ENCODE measurements at places on chromosomes 6 and 20.

- DNase-seq: no peak
Observed at GRCh38 chr20:54167909-54168872, 5.6 kb downstream of the CYP24A1 start.

DNA sequence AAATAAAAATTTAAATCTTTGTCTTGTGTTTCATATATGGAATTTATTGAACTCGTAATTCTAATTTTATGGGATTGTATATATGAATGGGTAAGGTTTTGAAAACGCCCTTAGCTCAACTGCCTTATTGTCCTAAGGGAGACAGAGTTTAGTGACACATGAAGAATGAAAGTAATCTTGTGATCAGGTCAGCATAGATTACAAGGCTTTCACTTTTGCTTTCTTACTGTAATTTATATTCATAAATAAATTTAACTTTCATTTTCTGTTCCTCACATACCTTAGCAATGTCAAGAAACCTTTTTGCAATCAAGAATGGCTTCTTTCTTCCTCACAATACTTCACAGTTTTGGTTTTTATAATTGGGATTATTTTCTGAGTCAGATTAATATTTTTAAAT is 14.4 kb downstream of the KPNA5 start:
- no peak for DNase-seq

GRCh38 chr6:52155791-52156576 is 30.2 kb upstream of the IL17A start:
- no peak for DNase-seq

DNA sequence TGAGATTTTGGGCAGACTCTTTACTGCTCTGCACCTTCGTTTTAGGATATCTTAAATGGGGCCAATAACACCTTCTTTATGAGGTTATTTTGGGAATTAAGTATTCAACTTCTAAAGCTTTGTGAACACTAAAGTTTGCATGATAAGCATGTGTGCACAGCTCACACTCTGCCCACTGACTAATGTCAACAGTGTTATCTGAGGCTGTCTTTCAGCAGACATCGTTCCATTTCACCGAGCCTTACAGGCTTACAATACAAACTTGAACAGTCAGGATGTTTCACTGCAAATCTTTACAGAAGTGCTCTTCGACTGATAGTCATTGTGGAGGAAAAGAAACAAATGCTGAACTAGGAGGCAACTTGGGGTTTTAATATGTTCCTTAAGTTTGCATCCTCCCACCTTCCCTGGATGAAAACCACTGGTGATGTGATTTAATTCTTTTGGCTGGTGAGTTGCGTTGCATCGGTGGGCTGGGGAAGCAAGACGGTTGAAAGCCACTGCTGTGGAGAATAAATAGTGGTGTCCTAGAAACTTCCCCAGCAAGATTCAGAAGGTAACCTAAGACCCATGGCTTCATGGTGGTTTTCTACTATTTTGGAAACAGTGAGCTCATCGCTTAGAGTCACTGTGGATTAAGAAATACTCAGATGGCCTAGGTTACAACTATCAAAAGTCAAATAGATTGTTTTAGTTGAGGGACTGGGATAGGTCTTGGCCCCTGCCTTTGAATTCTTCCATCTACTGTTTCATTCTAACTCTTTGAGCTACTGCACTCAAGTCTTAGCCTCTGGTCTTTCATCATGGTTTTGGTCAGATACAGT is 167.2 kb upstream of the MAP3K7 start:
- DNase-seq: no peak

GRCh38 chr6:90209527-90209926 is 87.1 kb downstream of the BACH2 start:
- DNase-seq: no peak

DNA sequence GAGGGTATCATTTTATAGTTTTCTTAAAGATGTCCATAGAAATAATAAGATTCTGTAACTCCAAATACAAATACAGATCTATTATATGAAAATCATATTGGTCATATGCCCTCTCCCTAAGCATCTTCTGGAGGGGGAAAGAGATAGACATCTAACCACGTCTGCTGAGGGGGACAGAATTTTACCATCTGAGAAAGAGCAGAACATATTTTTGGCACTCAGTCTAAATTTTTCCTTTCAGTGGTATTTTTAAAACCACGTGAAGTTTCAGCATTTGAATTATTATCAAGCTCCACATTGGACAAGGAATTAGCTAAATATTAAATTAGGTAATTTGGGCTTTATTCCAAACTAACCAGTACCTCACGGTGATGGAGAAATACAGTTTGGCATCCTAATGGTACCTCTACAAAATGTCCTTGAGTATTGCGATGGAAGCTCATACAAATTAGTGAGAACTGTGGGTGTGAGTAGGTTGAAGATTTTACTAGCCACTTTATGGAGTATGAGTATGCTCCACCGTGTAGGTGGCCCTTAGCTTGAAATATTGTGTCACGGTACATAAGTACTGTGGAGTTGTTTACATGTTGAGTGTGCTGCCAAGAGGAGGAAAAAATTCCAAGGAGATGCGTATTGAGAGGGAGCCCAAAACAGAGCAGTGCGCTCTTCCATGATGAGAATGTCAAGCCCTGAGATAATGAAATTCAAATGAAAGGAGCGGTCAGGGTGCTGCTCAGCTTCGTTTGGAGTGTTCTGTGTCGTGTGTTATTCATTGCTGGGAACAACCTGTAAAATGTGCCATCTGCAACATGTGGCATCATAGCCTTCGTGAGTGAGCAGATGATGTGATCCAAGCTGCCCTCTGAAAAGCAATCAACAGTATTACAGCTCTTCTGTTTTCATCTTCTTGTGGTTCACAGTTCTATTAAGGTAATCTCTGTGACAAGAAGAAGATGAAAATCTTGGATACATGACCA is 48.4 kb upstream of the PHACTR2 start:
- no peak for DNase-seq

DNA sequence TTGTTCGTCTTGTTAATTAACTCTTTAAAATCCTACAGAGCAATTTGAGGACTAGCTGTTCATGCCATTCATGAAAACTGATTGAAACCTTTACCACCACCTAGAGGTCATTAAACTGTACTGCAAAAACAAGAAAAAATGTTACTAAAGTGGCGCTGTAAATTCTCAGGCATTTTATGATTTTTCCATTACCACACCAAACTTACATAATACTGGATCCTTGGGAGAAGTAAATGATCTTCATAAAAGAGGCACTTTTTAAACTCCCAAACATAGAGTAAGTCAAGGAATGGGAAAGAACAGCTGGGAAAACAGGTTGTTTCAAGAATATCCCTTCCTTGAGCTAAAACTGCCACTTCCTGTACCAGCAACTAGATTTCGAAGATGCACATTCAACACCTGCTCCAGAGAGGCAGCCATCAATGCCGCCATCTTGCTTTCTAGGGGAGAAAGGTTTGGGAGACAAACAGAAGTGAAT is 54.3 kb downstream of the MYLIP start:
- DNase-seq: no peak
